A549 treated with ZK216348 at 1 μM for 4 hours (cell line): ENCODE measurements at places on chromosomes 2 and 18. TPM values are rescaled to one million over a fixed set of nuclear protein-coding genes. Genes with fewer than 3 reads are reported as not detected.

Gene GAL3ST2
- total RNA-seq = 0.20 to 0.46 TPM (median 0.33 TPM) in 5 replicates

Gene FOXD4L1
- total RNA-seq = 0.25 to 0.50 TPM (median 0.28 TPM) in 5 replicates

Gene LINC00305
- not detected in 5 replicates for total RNA-seq

Gene SERPINB10
- not detected in 5 replicates for total RNA-seq

Gene SERPINB8
- total RNA-seq = 7.4 to 10.5 TPM (median 10.3 TPM) in 5 replicates

Gene BUB1
- 32.9 to 45.1 TPM (median 44.6 TPM) in 5 replicates for total RNA-seq

Gene HAAO
- not detected in 5 replicates for total RNA-seq

Gene NDC80
- total RNA-seq = 11.5 to 17.2 TPM (median 13.3 TPM) in 5 replicates

Gene RAB17
- 0.16 to 0.33 TPM (median 0.28 TPM) in 4 of 5 replicates, not detected in the other for total RNA-seq

Gene TWIST2
- 8.6 to 20.8 TPM (median 18.4 TPM) in 5 replicates for total RNA-seq

Gene COL4A4
- 1.1 to 3.1 TPM (median 1.5 TPM) in 5 replicates for total RNA-seq

Gene ANKRD36C
- total RNA-seq = 3.3 to 5.8 TPM (median 5.4 TPM) in 5 replicates

Gene AQP12B
- total RNA-seq = not detected in 5 replicates

Gene REG3G
- total RNA-seq = not detected in 5 replicates

Gene AQP12A
- total RNA-seq = not detected in 5 replicates

Gene ACMSD
- not detected in 5 replicates for total RNA-seq

Gene ETAA1
- 5.2 to 12.1 TPM (median 9.1 TPM) in 5 replicates for total RNA-seq

Gene HK2
- 0.76 to 1.3 TPM (median 1.1 TPM) in 5 replicates for total RNA-seq

Gene HRH4
- not detected in 5 replicates for total RNA-seq

Gene ESPNL
- 0.14 to 0.43 TPM (median 0.22 TPM) in 4 of 5 replicates, not detected in the other for total RNA-seq

Gene FBXO41
- total RNA-seq = 3.9 to 6.6 TPM (median 6.2 TPM) in 5 replicates

Gene PLEKHA3
- total RNA-seq = 13.7 to 21.0 TPM (median 14.3 TPM) in 5 replicates

Gene ANKRD62
- total RNA-seq = not detected in 5 replicates

Gene GULP1
- total RNA-seq = 27.9 to 42.0 TPM (median 37.5 TPM) in 5 replicates

Gene PDE11A
- 0.25 to 1.2 TPM (median 0.46 TPM) in 5 replicates for total RNA-seq

Gene VWC2L
- not detected in 5 replicates for total RNA-seq

Gene SULT1C4
- 0.27 TPM in 1 of 5 replicates, not detected in the others for total RNA-seq

Gene SPP2
- not detected in 5 replicates for total RNA-seq

Gene CHRND
- not detected in 5 replicates for total RNA-seq
